Tibial nerve (tissue), 4 donors: ENCODE measurements at places on chromosomes 4 and X. TPM values are rescaled to one million over a fixed set of nuclear protein-coding genes. Genes with fewer than 3 reads are reported as not detected.

F9 gene
- total RNA-seq: not detected

- DNase-seq: no peak
- H3K36me3 ChIP-seq: no peaks in the 10 kb centered on the region
- H3K4me1 ChIP-seq: no peaks in the 10 kb centered on the region
- no peak overlapping the region for H3K27ac ChIP-seq
- H3K27me3 ChIP-seq: no peaks in the 10 kb centered on the region
Observed at GRCh38 chrX:96707804-96708203, 23.2 kb downstream of the DIAPH2 start.

DNA sequence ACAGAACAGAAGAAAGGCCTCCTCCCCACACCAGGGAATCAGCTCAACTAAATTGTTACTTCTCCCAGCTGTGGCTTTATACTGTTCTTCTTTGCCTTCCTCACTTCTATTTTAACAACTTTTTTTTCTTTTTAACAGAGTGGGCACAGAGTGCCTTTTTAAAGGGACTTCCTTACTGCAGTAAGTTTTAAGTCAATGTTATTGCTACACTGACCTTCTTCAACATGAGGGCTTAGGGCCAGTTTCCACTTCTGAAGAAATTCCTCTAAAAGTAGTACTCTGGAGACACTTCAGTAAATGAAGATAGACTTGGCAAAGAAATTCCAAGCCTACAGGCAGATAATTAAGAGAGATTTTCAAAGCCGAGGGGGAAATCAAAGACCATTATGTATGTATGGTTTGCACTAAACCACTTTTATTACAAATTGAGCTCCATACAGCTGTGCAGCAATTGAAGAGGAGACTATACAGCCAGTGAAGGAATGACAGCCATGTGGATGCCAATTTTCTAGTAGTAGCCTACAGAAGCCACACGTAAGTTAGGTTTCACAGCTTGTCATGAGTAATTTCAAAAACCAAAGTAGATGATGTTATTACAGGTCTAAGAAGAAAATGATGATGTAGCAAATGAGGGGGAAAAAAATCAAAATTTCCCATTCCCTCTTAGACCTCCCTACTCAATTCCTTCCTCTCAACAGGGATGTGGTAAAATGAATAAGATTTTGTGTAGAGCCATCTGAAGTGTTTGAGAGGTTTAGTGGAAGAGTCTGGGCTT is 36.9 kb upstream of the RASGEF1B start:
- no peak for DNase-seq
- H3K27me3 ChIP-seq: no peaks in the 10 kb centered on the region
- no peaks in the 10 kb centered on the region for H3K4me1 ChIP-seq
- H3K4me3 ChIP-seq: no peak overlapping the region

GRCh38 chr4:150497612-150498011 is 84.3 kb upstream of the MAB21L2 start:
- H3K27ac ChIP-seq: no peak overlapping the region
- H3K36me3 ChIP-seq: no peaks in the 10 kb centered on the region
- no peak overlapping the region for H3K4me3 ChIP-seq
- DNase-seq: no peak

- no peak overlapping the region for H3K27ac ChIP-seq
- H3K36me3 ChIP-seq: no peaks in the 10 kb centered on the region
- H3K27me3 ChIP-seq: no peaks in the 10 kb centered on the region
- H3K4me3 ChIP-seq: no peak overlapping the region
Observed at GRCh38 chr4:61254406-61254805, 54.3 kb downstream of the ADGRL3 start.

GRCh38 chr4:122379239-122379638 is 428 bp downstream of the ADAD1 start:
- H3K4me3 ChIP-seq: no peak overlapping the region
- no peaks in the 10 kb centered on the region for H3K4me1 ChIP-seq
- no peaks in the 10 kb centered on the region for H3K27me3 ChIP-seq
- no peaks in the 10 kb centered on the region for H3K36me3 ChIP-seq

GRCh38 chr4:85703096-85703495 is 228.1 kb downstream of the ARHGAP24 start:
- no peaks in the 10 kb centered on the region for H3K36me3 ChIP-seq
- H3K4me3 ChIP-seq: no peak overlapping the region
- peak overlapping the region; percentile 63 for H3K27ac ChIP-seq

SERPINA7 gene
- not detected for total RNA-seq
